EL (cell line): ENCODE measurements at places on chromosomes 4 and X.

DNA sequence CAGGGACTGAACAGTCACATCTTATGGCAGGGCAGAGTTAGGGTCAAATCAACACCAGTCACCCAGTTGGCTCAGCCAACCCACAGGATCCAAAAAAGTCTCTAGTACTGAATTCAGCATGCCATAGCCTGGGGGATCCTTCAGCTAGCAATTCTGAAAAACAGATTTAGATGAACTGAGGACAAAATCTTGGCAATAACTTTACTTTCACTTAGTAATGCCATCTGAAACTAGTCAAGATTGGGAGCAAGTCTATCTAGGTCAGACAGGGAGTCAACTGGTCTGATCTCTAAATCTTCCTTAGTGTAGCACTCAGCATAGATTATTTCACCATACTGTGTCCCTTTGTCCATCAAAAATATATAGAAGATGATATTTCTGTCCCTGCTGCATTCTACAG is 76.0 kb downstream of the HHIP start:
- DNase-seq, result no peak

- peak; percentile 19 for DNase-seq
These were observed 105.7 kb upstream of the PRPS2 start for GRCh38 chrX:12685541-12685940.

DNA sequence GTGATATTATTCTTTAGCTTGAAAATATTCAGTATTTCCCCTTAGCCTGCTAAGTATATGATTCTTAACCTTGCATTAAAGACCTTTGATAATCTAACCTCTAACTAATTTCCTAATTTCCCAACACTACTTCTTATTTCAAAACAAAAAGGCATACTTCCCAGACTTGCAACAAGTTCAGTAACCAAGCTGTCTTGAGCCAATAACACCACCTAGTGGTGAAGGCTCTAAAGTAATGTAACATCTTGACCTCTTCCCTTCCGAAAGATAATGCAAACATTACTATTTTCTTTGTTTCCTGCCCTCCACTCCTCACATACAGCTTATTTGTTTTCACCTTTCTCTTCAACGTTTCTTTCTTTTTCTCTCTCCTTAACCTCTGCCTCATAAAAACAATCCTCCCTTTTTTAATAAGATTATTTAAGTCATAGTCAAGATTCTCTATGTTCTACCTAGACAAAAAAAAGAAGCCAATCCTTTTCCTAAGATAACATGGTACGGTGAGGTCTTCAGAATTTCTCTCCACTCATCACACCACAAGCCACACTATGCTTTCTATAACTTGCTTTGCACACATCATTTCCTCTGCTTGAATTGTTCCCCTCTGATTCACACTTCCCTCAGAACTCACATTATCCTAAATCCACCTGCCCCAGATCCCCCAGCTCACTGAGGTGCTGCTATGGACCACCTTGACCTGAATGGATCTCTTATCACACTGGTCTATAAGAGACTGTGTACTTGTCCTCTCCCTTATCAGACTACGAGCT is 3.5 kb downstream of the FAT1 start:
- DNase-seq, result peak; percentile 28

- DNase-seq, result no peak
These were observed 11.9 kb upstream of the HS3ST1 start for GRCh38 chr4:11440481-11441193.

DNA sequence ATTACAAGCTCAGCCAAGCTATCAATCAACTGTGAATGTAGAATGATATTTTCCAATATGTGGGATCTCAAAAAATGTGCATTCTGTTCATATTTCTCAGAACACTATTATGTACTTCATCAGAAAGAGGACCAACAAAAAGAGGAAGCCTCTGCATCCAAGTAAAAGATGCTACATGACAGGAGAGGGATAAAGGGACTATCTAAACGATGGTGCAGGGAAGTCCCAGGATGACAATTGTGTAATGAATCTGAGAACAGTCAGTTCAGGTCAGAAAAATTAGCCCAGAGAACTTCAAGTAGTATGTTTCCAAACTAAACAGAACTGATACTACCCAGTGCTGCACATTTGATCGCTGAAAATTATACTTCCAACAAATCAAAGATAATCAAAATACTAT is 127.0 kb downstream of the ZNF330 start:
- no peak for DNase-seq

DNA sequence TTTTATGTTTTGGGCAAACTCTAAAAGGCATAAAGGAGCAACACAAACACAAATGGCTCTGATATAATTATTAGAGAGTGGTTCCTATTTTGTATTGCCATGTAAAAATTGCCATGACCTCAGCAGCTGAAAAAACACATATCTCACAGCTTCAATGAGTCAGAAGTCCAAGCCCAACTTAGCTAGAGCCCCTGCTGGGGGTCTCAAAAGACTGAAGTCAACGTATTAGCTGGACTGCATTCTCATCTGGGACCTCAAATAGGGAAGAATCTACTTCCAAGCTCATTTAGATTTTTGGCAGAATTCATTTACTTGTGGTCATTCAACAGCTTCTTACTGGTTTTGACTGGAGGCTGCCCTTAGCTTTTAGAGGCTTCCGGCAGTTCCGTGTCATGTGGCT is 47.4 kb downstream of the FREM3 start:
- no peak for DNase-seq

DNA sequence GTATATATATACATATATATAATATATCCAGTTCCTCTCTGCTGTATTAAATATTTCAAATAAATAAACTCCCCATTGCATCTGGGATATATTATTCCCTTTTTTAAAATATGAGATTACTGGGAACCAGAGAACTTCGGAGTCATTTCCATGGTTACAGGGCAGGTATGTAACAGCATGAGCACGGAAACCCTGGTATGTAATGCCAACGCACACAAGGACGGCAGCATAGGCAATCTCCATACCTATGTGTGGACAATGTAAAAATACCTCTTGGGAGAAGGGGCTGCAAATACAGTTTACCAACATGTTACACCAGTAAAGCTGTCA is 62.8 kb downstream of the NUDT10 start:
- no peak for DNase-seq

GRCh38 chr4:36286481-36286871 is 5.1 kb downstream of the DTHD1 start:
- DNase-seq, result no peak

DNA sequence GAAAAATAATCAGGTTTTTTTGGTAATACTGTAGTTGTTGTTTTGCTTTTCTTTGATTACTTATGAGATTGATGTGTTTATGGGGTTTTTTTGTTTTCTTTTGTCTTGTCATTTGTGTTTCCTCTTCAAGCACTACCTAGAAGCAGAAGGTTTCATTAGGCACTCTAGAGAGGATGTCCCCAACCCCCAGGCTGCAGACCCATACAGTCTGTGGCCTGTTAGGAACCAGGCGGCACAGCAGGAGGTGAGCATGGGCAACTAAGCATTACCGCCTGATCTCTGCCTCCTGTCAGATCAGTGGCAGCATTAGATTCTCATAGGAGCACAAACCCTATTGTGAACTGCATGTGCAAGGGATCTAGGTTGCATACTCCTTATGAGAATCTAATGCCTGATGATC is 22.9 kb upstream of the NOCT start:
- DNase-seq, result no peak

- peak; percentile 6 for DNase-seq
These were observed 85.1 kb upstream of the UCP1 start for GRCh38 chr4:140653718-140654494.

DNA sequence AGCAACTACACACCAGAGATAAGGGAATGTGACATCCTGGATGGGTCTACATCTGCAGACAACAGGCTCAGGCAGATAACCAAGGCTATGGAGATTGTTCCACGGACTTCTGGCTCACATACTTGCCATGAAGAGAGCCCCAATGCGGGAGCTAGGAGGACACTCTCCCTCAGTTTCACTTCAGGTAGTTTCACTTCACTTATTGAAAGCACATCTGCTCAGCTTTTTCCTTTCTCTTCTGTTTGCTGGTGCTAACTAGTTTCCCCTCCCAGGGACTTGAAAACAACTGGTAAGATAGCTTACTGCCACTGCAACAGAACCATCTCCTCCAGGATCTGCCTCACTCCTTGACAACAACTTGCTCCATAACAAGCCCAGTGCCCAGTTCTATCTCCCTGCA is 1.4 kb upstream of the CT47C1 start:
- DNase-seq, result no peak

DNA sequence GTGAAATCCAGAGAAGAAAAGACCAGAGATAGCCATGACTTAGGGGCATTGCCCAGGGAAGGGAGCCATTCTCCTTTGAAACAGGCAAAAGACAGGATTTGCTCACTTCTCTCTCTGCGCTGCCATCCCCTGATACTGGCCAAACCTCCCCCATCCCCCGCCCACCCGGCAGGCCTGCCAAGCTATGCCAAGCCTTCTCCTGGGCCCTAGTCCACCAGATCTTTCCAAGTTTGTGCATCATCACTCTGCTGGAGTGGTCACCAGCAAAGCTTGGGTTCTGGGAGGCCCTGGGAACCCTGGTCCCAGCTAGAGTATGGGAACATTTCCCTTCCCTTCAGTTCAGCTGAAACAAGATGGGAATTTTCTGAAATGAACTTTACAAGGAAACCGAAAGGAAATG is 18.4 kb downstream of the EFNB1 start:
- DNase-seq, result no peak

GRCh38 chr4:46385946-46386345 is 4.0 kb downstream of the GABRA2 start:
- no peak for DNase-seq

- DNase-seq, result no peak
These were observed 33.6 kb downstream of the PTTG2 start for GRCh38 chr4:37993806-37994205.

GRCh38 chr4:15368856-15369255 is 59.0 kb upstream of the C1QTNF7 start:
- peak; percentile 75 for DNase-seq

DNA sequence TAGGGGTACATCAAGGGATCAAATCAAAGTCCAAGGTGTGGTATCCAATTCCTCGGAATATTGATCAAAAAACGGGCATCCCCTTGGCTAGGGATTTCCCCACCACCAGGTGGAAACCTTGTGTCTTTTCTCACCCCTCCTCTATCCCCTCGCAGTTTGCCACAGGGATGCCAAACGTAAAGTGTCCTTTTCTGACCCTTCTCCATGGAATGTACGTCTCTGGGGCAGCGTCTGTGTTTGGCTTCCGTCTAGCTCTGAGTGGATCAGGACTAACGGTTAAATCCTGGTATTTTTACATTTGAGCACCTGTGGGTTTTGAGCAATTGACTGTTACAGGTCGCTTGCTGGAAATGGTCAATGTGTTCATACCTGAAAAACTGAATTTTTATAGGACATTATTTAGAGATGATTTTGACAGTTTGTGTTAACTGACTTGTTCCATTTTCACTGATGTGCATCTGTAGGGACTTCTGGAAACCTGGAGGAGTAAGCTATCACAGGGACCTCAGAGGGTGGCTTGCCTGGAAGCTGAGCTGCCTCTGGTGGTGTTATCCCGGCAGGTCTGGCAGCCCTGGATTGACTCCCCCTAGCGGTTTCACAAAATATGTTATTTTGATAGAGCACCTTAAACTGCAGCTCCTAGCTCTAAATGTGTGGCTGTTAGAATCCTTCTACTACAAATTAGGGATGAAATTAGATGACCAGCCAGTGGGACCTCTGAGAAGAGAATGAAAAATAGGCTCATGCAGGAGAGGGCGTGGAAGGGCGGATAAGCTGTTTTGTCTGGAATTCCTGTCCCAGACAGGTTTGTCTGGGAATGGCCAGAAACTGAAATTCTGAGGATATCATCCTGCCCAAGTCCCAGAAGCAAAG is 8.8 kb upstream of the MGST2 start:
- DNase-seq, result peak; percentile 77

- no peak for DNase-seq
These were observed 242.7 kb downstream of the MID1IP1 start for GRCh38 chrX:39043838-39044550.

- DNase-seq, result peak; percentile 76
These were observed 167.3 kb downstream of the SLIT2 start for GRCh38 chr4:20418861-20419451.

DNA sequence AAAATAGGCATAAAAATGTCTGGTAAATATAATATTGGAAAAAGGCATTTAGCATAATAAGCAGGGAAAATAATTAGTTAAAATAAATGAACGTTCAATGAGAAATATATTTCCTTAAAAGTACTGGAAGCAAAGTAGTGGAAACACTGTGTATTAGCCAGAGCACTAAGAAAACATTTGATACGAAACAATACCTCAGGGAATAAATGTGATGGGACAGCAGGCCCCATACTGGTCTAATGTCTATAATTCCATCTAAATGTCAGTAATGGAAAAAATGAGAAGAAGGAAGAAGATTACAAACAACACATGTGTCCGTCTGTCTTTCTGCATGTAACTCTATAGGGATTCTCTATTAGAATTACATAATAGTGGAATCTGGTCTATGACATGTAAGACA is 79.0 kb downstream of the PDE5A start:
- DNase-seq, result no peak

- no peak for DNase-seq
These were observed 41.0 kb downstream of the CD99L2 start for GRCh38 chrX:150857453-150857852.

GRCh38 chr4:3373468-3373867 is 68.3 kb upstream of the HGFAC start:
- no peak for DNase-seq

DNA sequence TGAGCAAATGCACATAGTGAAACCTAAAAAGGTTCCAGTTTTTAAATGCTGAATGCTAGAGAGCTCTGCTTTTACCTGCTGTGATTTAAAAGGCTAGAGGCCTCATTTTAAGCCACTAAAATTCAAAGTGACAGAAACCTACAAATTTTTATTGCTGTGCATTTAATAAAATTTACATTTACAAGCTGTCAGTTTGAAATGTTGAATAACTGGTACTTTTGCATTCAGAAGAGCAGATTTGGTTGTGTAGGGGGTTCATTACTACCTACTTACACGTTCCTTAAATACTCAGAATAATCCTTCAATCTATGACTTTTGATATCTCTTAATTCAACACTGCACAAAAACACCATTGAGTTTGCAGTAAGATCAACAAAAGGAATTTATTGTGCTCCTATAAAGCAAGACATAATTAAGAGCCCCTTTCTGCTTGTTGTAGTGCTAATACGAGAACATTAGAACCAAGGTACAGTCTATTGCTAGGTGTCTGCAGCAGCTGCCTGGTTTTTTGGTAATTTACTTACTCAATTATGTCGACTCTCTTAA is 27.9 kb downstream of the NKX3-2 start:
- no peak for DNase-seq

GRCh38 chr4:145820407-145820806 is 118.2 kb downstream of the ZNF827 start:
- no peak for DNase-seq

GRCh38 chr4:128565565-128566186 is 243.8 kb upstream of the JADE1 start:
- DNase-seq, result peak; percentile 45

DNA sequence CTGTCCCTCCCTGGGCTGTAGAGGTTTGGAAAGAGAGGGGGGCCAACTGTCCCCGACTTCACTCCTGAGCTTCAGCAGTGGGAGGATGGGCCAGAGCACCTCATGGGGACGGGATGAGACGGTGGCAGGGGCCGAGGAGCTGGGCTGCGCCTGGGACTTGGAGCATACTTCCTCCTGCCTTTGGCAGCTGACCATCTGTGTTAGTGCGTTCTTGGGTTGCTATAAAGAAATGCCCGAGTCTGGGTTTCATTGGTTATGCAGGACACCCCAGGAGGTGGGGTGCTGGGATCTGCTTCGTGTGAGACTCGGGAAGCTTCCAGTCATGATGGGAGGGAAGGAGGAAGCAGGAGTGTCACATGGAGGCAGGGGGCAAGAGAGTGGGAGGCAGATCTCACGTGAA is 7.4 kb downstream of the PSAPL1 start:
- DNase-seq, result no peak
